ENCODE measurements at places on chromosomes 7 and 10.

DNA sequence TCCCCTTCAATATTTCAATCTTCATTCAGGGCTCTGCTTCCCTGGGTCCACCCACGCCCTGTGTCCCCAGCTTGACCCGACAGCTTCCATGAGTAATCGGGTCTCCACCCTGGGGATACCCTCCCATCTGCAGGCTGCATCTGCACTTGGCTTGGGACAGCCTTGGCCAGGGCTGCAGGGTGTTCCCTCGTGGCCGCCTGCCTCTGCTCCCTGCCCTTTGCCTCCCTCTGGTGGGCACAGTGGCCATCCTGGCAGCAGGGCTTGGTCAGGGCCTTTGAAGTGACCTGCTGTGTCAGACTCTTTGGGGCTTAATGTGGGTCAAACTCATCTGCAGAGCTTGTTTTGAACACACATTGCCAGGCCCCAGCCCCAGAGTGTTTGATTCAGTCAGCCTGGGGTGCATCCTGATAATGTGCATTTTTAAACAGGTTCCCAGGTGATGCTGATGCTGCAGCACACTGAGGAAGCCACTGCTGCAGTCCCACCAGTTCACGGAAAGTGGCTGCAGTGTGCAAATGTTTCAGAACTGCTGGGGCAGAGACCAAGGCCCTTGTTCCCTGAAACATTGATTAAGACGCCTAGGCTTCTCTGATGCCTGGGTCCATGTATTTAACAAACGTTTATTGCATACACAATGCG, 80.7 kb upstream of the SEC61G start:
- DNase-seq: peak; percentile 18

DNA sequence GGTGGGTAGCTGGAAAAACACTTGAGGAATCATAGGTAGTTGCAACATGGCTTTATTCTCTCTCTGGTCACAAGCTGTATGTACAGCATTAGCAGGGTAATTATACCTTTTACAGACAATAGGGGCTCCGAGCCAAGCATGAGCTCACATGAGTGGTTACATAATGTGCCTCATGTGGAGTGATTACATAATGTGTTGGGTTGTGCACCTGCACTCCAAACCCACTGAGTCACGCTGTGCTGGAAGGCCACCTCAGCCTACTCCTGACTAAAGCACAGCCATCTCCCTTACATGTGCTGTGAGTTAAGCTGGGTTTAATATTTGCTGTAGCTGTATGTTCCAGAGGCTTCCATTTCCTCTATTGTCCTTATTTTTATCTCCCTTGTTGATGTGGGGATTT, 348.7 kb upstream of the SEMA3C start:
- DNase-seq: peak; percentile 13

DNA sequence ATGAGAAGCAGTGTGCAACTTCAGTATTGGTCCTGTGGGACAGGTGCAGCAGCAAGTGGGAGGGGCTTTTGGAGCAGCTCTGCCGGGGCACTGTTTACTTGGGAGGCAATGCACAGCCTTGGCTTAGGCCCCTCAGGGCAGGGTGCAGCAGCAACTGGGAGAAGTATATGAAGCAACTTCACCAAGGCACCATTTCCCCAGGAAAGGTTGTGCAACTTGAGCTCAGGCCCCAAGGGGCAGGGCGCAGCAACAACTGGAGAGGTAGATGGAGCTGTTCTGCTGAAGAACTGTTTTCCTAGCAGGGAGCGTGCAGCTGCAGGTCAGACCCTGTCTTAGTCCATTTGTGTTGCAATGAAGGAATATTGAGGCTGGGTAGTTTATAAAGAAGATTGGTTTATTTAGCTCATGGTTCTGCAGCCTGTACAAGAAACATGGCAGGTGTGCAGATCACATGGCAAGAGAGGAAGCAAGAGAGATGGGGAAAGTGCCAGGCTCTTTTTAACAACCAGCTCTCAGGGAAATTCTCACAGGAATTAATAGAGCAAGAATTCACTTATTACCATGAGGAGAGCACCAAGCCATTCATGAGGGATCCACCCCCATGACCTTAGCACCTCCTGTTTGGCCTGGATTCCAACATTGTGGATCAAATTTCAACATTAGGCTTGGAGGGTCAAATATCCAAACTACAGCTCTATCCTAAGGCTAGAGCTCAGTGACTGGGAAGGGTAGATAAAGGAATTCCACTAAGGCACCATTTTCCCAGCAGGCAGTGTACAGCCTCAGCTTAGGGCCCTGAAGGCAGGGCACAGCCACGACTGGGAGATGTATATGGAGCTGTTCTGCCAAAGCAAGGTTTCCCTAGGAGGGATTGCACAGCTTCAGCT, 10.9 kb downstream of the GPR141 start:
- DNase-seq: no peak

DNA sequence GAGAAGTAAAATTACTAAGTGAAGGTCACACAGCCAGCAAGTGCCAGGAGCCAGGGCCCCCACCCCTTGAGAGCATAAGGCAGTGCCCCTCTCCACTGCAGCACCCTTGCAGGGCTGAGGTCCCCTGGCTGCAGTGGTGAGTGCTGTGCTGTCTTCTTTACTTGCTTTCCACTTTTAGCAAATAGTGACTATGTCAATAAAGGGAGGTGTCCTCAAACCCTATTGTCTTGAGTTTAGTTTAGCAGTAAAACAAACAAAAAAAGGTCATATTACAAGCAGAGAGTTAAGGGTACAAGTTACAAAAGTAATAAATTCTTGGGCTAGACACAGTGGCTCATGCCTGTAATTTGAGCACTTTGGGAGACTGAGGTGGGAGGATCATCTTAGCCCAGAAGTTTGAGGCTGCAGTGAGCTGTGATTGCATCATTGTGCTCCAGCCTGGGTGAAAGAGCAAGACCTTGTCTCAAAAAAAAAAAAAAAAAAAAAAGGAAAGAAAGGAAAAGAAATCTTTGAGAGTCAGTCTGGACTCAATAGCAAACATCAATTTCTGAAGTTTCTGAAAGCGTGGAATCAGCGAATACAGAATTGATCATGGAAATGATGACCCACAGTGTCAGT, 39.0 kb upstream of the KIF5B start:
- DNase-seq: no peak

GRCh38 chr10:30433306-30433729, 666 bp upstream of the MAP3K8 start:
- peak; percentile 78 for DNase-seq

GRCh38 chr7:122546496-122546895, 152.4 kb downstream of the RNF133 start:
- DNase-seq: no peak

- DNase-seq: no peak
Observed at GRCh38 chr10:132493246-132493755, 44.3 kb upstream of the INPP5A start.

DNA sequence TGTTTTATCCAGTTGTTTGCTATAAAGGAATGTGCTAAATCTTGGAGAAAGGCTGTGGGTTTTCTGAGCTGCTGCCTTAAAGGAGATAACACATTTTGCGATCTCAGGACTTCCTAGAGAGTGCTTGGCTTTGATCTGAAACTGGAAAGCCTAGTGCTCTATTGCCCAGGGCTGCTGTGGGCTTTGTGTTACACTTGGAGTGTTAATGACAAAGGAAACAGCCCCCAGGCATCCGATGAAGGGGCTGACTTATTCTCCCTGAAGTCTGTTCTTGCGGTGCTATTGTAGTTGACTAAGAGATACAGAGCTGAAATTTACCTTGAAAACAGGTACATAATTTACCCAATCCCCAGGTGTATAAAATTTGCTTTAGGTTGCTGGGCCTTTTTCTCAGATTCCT, 74.5 kb downstream of the SND1 start:
- no peak for DNase-seq

GRCh38 chr10:24277771-24278170, 68.8 kb downstream of the KIAA1217 start:
- no peak for DNase-seq

GRCh38 chr7:32250003-32250402, 179.8 kb upstream of the PDE1C start:
- DNase-seq: no peak

GRCh38 chr10:112966194-112966855, 16.3 kb downstream of the TCF7L2 start:
- DNase-seq: no peak

DNA sequence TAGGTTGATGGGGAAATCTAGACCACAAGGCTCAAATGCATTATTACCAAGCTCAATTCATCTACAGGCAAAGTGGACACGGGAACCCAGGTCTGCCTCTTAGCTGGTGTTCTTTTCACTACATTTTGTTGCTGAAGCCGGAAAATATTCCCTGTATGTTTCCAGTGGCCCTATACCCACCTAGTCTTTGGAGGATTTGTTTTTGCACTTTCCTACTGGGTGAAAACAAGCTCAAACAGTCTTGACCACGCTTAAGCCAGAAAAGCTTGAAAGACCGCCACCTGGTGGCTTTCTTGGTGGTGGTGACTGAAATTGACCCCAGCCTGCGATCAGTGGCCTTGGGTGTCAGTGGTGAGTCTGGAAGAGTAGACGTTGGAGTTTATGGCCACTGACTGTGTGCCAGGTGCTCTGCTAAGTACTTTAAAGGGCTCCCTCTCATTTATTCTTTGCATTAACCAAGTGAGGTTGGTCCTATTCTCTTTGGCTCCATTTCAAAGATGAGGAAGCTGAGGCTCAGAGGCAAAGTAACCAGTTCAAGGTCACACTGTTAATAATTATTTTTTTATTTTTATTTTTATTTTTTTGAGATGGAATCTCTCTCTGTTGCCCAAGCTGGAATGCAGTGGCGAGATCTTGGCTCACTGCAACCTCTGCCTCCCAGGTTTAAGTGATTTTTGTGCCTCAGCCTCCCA, 11.1 kb upstream of the CRTAC1 start:
- DNase-seq: peak; percentile 36

- peak; percentile 15 for DNase-seq
Observed at GRCh38 chr7:29207162-29207801, 12.7 kb downstream of the CHN2 start.

DNA sequence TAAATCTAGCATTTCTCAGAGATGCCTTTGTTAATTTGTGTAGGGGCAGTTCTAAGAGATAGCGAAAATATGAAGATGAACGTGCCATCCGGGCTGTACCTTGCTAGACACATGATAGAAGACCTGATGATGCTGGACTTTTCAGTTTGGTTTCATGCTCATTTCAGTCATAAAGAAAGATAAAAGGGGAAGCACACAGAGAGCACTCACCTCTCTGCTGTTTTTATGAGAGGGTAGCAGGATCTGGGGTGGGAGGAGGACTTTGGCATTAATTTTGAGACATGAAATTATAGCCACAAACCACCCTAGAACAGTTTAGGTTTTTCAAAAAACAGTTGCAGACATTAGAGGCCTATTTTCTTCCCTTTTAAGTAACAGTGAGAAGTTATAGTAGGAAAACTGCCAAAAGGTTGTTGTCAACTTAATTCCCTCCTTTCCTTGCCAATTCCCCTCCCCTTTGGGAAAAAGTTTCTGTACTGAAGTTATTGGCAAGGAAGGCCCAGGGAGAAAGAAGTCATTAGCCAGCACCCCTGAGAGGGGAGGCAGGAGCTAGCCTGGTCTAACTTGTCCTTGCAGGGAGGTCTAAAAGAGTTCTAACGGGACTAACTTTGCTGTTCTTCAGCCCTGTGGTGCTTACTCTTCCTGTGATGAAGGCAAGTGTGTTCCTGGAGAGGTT, 2.6 kb downstream of the ST7 start:
- peak; percentile 27 for DNase-seq

DNA sequence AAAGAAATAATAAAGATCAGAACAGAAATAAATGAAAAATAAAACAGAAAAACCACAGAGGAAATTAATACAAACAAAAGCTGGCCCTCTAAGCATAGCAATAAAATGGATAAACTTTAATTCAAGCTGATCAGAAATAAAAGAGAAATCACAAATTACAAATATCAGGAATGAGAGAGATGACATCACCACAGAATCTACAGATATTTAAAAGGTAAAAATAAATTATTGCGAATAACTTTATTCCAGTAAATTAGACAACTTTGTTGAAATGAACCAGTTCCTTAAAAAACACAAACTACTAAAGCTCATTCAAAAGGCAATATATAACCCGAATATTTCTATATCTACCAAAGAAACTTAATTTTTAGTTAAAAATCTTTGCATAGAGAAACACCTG, 131.7 kb downstream of the PPP1R3A start:
- no peak for DNase-seq

GRCh38 chr7:26667514-26668133, 196.8 kb downstream of the SKAP2 start:
- peak; percentile 90 for DNase-seq

DNA sequence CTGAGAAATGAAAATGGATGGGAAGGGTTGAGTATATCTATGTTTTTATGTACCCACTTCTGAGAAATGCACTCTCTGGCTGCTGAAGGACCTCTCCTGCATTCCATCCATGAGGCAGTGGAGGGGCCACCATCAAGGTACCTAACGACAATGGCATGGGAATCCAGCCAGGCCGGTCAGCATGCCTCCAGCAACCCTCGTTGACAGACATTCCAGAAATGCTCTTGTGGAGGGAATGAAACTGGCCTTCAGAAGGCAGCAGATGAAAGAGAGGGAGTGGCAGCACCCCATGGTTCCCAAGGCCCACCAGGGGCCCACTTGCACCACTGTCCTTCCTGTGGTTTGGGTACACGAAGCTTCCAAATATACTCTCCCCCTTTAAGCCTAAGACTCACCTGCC, 269.0 kb downstream of the ARHGAP12 start:
- DNase-seq: no peak

DNA sequence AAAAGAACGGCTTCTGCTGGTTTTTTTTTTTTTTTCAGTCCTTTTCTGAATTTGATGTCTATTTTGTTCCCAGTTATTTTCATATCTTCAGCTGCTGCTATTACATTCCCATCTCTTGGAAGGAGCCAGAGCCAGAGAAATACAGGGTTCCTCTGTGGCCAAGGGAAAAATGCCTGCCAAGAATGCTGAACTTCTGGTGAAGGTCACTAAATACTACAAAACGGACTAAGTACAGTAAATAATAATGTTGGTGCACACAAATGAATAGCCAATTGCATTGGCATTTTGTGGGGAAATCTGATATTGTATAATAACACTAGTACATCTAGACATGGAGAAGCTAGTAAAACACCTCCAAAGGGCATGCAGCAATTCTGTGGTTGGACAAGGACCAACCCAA, 56.3 kb upstream of the ZEB1 start:
- peak; percentile 68 for DNase-seq

DNA sequence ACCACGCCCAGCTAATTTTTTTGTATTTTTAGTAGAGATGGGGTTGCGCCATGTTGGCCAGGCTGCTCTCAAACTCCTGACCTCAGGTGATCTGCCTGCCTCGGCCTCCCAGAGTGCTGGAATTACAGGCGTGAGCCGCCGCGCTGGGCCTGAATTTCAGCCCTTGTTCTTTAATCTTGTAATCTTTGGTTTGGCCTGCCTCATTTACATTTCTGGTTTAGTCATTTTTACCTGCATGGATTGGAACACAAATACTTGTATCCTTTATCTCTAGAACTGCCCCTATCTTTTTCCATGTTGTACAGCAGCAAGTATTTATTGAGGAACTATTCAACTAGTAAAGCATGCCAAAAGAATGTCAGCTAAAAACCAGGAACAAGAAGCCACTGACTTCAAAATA, 195.6 kb upstream of the FRMD4A start:
- DNase-seq: no peak

DNA sequence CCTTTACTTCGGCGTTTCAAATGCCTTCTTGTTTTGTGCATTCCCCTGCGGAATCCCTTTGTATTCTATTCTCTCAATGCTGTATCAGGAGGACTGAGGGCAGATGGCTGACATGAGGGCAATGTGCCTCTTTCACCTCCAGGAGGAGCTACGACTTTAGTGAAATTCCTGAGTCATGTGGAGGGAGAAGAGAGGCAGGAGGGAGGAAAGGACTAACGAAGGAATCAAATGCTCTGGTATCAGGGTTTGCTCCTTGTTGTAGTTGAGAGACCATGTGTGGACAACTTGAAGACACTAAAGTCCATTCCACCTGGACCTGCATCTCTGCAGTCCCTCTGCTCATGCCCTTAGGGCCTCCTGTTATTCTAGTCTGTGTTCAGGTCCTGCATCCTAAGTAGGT, 40.2 kb upstream of the PRSS58 start:
- DNase-seq: no peak

Measured in fibroblast of skin of right quadriceps (primary cell).